ENCODE measurements at places on chromosomes 4 and X.

- DNase-seq = peak; percentile 65
These were observed 1.2 kb downstream of the ELF2 start for GRCh38 chr4:139175646-139176301.

DNA sequence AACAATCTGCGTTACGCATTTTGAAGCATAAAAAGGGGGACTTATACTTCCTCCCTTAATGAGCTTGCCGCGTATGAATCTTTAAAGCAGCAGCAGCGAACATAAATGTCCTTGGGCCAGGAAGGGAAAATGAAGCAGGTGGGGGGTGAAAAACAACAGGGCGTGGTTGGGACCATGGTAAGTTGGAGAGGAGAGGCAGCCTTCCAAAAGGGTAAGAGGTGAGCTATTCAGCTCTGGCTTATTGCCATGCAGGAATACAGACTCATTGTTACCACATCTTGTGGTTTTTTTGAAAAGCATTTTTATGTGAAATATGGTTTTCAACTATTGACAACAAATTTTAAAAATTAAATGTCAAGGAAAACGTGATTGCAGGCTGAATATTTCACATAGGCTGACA lies 710.7 kb upstream of the FAM241A start:
- no peak for DNase-seq

- peak; percentile 50 for DNase-seq
These were observed 72.9 kb downstream of the FAM9B start for GRCh38 chrX:8960957-8961468.

- DNase-seq = no peak
These were observed 72.9 kb upstream of the PRDM5 start for GRCh38 chr4:120995266-120996010.

DNA sequence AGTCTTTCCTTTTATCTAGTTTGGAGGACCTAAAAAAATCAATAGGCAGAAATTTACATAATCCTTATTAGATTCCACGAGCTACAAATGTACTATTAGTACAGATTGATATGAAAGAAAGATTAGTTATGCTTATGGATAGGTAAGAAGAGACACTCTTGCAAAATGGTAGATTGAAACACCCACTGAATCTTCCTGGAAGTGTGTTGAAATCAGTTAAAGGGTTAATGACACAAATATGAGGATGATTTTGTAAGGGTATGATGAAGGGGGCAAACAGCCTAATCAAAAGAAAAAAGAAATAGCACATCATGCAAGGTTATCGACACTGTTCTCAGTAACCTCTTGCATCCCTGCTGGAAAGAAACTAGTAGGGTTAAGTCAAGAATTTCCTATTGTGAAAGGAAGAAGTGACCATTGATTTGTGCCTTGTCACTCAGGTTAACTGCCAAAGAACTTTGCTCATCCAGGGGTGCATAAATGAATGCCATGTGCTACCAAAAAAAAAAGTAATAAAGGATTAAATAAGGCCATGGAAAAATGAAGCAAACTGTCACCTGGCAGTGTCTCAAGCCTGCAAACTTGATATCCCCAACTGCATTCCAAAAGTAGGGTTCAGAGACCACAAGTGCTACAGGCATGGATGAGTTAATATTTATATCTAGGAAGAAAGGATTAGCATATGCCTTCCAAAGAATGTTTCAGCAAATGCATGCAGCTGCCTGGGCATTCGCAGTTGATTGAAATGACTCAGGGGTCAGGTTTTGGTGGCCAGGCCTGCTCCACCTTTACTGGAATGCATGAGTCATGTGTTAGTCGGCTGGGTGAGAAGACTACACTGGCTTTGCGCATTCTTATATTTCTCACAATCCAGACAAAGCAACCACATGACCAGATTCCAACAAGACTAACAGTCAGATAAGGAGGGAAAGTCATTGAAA lies 78.3 kb upstream of the ATXN3L start:
- DNase-seq = peak; percentile 13

GRCh38 chrX:828411-828959 lies 197.9 kb downstream of the SHOX start:
- DNase-seq = no peak

- DNase-seq = no peak
These were observed 32.2 kb downstream of the CCNI start for GRCh38 chr4:77043507-77044136.

GRCh38 chrX:41600291-41600690 lies 88.5 kb upstream of the GPR34 start:
- no peak for DNase-seq

- DNase-seq = no peak
These were observed 320.5 kb upstream of the IGFBP7 start for GRCh38 chr4:57430726-57431125.

DNA sequence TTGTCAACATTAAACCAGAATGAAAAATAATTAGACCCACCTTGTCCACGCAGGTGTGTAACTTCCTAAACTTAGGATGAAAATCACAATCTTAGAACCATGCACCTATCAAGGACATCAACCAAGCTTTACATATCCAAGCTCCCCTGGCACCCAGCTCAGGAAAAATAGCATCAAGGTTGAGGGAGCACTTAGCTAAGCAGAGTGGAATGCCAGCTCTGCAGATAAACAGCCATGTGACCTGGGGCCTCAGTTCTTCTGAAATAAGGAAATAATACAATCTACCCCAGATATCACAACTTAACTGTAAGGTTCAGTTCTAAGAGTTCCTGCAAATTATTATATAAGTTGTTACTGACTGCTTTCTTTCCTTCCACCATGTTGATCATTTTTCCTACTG lies 64.7 kb downstream of the DHX15 start:
- DNase-seq = no peak

GRCh38 chrX:25600776-25601175 lies 537.4 kb upstream of the MAGEB18 start:
- DNase-seq = no peak

- DNase-seq = no peak
These were observed 275.8 kb upstream of the CLNK start for GRCh38 chr4:10960389-10960788.

DNA sequence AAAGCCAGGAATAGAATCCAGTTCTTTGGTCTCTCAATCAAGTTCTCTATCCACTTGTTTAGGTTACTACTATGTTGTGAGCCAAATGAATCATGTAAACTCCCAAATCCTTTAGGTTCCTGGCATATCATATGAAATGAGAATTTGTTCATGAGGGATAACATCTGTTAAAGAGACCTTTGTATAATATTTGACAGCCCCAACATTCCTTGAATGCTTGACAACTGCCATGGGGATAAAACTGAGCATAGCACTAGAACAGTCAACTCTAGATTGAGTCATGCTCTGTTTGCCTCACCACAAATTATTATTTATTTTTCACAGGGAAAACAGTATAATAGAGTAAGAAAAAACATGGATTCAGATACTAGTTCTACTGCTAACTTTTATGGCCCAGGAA lies 93.3 kb downstream of the NAA11 start:
- no peak for DNase-seq

DNA sequence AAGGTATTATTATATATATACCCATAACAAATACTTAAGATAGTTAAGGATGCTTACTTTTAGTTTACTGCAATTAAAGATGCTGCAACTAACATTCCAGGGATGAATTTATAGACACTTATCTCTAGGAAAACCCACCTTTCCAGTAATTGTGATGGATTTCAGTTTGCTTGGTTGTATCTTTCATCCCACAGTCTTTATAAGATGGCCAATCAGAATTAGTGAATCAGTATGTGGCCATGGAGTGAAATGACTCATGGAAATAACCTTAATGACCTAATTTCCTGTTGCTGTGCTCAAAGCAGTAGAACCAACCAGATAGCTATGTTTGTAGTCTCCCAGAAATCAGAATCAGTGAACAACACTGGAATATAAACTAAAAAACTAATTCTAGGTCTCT lies 26.4 kb downstream of the MOSPD2 start:
- DNase-seq = peak; percentile 38

GRCh38 chr4:850323-850945 lies 24.5 kb upstream of the CPLX1 start:
- no peak for DNase-seq

DNA sequence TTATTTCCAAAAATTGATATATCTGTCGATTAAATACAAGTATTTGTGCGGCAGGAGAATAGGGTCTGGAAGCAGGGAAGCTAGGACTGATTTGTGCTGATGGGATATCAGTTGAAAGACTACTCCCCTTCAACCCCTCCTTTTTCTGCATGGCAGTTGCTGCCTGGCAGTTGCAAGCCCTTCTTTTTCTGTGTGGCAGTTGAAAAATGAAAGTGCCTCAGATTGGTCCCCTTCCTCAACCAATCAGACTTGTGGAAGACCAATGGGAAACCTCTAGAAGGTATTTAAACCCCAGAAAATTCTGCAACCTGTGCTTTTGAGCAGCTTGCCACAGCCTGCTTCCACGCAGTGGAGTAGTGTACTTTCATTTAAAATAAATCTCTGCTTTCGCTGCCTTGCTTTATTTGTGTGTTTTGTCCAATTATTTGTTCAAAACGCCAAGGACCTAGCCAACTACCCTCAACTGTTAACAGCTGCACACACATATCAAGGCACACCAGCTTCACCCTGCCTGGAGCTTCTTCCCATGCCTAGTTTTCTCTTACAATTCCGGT lies 1.5 kb upstream of the TMA16 start:
- no peak for DNase-seq

- no peak for DNase-seq
These were observed 23.7 kb upstream of the GLRA2 start for GRCh38 chrX:14505648-14506047.

DNA sequence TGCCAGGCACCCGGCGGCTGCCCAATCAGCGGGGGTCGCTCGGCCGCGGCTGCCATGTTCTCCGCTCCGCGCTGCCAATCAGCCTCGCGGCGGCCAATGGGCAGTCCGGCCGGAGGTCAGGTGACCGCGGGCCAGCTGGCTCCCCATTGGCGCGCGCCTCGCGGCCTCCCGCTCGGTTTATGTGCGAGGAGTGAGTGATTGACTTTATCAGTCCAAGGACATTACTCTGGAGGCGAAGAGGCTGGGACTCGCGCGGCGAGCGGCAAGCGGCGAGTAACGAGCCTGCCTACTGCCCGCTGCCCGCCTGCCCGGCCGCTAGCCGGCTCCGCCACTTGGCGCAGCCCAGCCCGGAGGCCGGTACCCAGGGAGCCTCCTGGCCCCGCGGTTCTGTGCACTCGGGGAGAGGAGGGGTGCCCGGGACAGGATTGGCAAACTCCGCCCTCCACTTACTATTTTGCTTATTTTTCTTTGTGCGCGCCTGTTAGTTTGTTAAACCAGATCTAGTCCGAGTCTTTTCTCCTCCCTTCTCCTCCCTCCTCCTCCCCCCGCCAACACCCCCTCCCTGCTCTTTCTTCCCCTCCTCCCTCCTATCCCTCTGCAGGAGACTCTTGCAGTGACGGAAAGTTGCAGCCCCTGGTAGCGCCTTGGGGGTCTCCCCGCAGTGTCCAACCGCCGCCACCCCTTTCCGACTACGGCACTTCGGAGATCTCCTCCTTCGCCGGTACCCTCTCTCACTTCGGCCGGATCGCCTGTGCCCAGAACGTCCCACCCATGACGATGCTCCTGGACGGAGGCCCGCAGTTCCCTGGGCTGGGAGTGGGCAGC lies at the start of gene ZIC3:
TSS of gene ZIC3 (plus strand) at position 207 of the 825 bp plus-strand sequence. CDS start at position 772, 565 bp downstream.
- peak; percentile 25 for DNase-seq

- DNase-seq = peak; percentile 94
These were observed at the start of gene ARHGAP24 for GRCh38 chr4:85474818-85475630. Gene ARHGAP24 (plus strand): TSS chr4:85475150.

GRCh38 chrX:104183685-104184084 lies 17.4 kb downstream of the FAM199X start:
- no peak for DNase-seq

DNA sequence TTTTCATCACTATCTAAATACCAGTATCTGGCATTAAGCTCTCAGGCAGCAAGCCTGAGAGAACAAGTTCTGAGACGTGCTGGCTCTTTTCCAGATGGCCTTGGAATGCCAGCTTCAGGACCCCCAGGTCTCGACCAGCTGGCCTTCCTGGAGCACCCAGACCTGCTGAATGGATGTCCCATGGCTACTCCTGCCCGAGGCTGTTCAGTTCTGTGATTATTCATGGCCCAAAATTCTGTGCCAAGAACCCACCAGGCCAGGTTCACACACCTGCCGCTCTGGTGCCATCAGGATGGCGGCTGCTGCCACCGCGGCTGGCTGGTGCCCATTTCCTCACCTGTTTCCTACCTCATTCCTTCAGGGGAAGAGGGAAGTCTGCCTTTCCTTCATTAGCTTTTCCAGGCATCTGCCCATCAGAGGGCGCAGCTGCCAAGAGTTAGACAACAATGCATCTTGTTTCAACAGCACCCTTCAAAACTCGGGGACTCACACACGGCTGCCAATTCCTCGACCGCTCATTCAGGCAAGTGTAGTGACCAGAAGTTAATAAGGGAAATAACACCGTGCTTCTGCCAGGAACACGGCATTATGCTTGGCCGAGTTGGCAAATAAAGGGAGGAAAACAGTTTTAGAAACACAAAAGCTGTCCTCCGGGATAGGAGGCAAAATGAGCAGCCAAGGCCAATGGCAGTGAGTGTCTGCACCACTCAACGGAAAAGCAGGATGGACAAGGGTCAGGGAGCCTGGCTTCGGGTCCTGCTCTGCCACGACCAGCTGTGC lies 173.8 kb downstream of the NSUN7 start:
- no peak for DNase-seq

DNA sequence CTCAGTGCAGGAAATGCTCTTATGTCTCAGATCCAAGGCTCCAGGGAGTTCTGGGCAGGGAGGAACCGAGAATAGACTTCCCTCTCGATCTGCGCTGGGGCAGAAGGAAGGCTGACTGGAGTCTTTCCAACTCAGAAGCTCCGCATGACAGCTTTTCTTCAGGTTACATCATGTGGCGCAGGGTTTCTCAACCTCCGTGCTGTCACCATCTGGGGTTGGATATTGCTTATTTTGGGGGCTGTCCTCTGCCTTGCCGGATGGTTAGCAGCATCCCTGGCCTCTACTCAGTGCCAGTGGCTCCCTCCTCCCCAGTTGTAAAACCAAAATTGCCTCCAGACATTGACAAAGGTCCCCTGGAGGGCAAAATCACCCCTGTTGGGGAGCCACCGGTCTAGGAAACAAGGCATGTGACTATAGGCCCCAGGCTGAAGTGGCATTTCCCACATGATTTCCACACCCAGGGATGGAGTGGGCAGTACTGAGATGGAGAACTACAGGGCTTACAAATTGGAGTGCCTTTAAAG lies 21.4 kb downstream of the REELD1 start:
- peak; percentile 90 for DNase-seq

GRCh38 chr4:126087101-126087500 lies 772.3 kb downstream of the FAT4 start:
- no peak for DNase-seq

GRCh38 chr4:119281393-119281792 lies 40.5 kb downstream of the FABP2 start:
- DNase-seq = no peak
